Ascending aorta (tissue), 2 donors: ENCODE measurements at places on chromosomes 1 and 21.

DNA sequence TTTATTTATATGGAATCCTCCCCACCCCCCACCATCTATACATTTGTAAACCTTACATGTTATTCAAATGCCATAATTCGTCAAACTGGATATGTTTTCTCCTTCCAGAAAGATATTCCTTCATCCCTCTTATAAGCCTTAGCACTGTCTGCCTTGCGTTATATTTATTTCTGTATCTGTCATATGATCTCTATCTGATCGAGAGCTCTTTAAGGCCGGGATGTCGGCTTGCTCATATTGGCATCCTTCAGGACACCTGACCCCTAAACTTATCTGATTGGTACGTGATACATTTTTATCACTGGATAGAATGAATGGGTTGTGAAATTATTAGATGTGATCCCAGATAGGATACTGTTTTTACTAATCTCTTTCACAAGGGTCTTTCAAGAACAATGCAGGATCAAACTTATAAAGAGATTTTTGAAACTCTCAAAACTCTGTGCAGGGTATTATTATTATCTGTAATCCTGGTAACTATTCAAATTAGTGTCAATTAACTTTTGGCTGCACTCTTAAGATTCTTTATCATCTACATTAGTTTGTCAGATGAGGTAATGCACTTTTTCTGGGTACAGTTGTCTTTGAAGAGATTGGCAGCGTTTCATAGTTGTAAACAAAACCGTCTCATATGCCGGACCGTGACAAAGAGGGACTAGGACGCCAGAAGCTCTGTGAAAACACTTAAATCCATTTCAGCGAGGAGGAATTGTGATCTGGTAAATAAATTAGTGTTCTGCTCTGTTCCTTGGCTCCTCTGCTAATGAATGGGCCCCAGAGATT, 152.0 kb downstream of the KIF26B start:
- no peak for DNase-seq

DNA sequence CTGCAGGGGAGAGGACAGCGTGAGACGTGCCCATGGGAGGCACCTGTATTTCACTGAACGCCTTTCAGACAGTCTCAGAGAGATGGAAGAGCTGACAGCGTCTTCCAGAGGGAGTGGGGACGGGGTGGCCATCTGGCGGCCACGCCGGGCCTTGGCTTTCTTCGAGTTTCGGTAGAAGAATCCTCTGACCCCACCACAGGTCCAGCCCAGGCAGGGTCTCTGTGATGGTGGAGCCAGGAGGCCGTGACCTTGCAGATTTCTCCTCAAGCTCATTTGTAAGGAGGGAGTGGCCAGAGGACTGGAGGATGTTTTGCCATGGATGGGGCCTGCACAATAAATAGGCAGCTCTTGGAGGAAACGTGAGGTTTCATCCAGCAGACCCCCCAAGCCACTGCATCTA, 47.6 kb upstream of the ADARB1 start:
- DNase-seq, result no peak

- DNase-seq, result no peak
Measured at GRCh38 chr1:70091811-70092210, 113.6 kb downstream of the LRRC40 start.

GRCh38 chr1:15222653-15223303, 24.2 kb upstream of the FHAD1 start:
- no peak for DNase-seq

- no peak for DNase-seq
Measured at GRCh38 chr1:154159554-154159953, 4.7 kb upstream of the NUP210L start.

GRCh38 chr21:14361958-14362357, 21.0 kb downstream of the HSPA13 start:
- DNase-seq, result no peak

GRCh38 chr1:219391297-219391696, 217.6 kb downstream of the LYPLAL1 start:
- DNase-seq, result no peak

DNA sequence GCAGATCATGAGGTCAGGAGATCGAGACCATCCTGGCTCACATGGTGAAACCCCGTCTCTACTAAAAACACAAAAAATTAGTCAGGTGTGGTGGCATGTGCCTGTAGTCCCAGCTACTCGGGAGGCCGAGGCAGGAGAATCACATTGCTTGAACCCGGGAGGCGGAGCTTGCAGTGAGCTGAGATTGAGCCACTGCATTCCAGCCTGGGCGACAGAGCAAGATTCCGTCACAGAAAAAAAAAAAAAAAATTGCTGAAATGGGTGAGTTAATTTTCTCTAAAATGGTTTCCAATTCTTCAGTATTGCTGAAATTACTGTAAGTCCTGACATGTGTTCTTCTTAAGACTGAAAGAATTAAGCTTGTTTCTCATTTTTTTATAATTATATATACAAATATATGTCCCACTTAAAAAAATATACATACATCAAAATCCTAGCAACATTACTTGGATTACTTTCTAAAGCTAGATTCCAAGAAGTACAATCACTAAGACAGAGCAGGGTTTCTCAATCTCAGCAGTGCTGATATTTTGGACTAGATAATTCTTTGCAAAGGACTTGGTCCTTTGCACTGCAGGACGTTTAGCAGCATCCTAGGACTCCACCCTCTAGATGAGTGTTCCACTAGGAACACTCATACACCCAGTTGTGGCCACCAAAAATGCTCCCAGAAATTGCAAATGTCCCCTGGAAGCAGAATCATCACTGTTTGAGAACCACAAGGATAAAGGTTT, 24.8 kb downstream of the ZNHIT6 start:
- no peak for DNase-seq

GRCh38 chr1:29832936-29833335, 596.6 kb downstream of the PTPRU start:
- no peak for DNase-seq

GRCh38 chr1:68675336-68675735, 178.5 kb upstream of the DEPDC1 start:
- no peak for DNase-seq

GRCh38 chr21:34307991-34308532, 55.7 kb upstream of the KCNE2 start:
- no peak for DNase-seq

- DNase-seq, result no peak
Measured at GRCh38 chr1:89631816-89632656, 884 bp upstream of the LRRC8C start.

DNA sequence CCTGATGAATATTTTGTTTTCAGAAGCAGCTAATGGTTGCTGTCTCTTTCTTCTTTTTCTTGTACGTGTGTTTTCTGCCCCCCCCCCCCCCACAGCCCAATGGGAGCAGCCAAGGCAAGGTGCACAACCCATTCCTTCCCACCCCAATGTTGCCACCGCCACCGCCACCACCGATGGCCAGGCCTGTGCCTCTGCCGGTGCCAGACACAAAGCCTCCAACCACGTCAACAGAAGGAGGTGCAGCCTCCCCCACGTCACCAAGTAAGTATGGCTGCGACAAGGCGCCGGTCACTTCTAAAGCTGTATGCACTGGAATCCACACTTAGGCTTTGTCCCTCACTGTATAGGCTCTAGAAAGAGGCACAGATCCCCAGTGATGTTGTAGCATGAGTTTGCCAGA, 318.5 kb downstream of the TM2D1 start:
- no peak for DNase-seq

- no peak for DNase-seq
Measured at GRCh38 chr1:35111106-35111505, 31.9 kb downstream of the ZMYM1 start.

- no peak for DNase-seq
Measured at GRCh38 chr1:190277107-190277506, 200.6 kb downstream of the BRINP3 start.

DNA sequence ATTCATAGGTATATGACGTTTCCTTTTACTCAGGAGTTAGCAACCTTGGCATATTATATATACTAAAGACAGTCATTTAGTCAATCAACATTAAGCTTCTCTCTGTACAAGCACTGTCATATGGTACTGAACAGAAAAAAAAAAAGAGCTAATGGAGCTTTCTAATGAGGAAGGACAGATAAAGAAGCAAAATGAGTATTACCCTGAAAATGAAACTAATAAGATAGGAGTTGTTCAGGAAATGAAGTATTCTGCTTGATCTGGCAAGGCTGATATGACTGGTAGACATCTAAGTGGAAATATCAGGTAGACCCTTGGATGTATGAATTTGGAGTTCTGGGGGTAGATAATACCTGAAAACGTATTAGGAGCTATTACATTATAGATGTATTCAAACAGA, 4.3 kb upstream of the IKBKE start:
- DNase-seq, result no peak

- no peak for DNase-seq
Measured at GRCh38 chr1:156826630-156827029, 10.0 kb upstream of the SH2D2A start.

- no peak for DNase-seq
Measured at GRCh38 chr1:163509114-163509513, 187.4 kb downstream of the NUF2 start.

DNA sequence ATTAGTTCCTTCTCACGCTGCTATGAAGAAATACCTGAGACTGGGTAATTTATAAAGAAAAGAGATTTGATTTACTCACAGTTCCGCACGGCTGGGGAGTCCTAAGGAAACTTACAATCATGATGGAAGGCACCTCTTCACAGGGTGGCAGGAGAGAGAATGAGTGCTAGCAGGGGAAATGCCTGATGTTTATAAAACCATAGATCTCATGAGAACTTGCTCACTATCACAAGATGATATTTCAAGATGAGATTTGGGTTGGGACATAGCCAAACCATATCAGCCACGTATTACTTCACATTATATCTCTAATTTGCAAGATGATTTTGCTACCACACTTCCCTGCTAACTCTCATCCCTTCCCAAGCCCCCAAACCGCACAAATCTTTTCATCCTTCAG, 9.1 kb downstream of the MNDA start:
- no peak for DNase-seq

GRCh38 chr1:44851308-44851707, 8.3 kb upstream of the PTCH2 start:
- DNase-seq, result no peak

- DNase-seq, result no peak
Measured at GRCh38 chr1:160741612-160742348, 2.7 kb downstream of the SLAMF7 start.

DNA sequence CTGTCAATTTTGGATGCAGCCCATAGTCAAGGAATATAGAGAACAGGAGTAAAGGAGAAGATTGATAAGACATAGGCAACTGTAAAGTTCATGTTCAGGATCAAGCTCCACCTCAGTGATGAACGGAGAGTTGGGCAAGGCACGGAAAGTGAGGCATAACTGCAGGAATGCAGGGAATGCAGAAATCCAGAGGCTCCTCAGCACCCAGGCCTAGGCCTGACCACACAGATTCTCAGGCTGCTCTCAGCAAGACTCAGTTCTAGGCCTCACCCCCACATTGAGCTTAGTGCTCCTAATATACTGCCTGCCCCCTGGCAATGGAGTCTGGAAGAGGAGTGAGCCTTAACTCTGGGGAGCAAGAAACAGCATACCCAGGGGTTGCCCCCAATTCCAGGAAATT, 36.3 kb upstream of the S1PR1 start:
- DNase-seq, result no peak

- no peak for DNase-seq
Measured at GRCh38 chr1:215055281-215055935, 27.1 kb upstream of the KCNK2 start.

DNA sequence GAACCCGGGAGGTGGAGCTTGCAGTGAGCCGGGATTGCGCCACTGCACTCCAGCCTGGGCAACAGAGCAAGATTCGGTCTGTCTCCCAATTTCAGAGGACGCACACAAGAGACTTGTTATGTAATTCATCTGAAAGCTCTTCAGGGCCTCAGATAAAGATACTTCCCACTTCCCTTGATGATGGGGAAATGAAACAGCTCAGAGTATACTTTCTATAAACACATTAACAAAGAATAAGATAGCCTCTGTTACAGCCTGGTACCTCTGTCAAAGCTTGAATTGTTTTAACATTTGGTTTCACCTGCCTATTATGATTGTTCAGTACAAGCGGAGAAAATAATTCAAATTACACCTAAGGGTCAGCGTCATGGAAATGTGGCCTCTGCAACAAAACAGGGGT, 622.9 kb upstream of the ADGRL4 start:
- no peak for DNase-seq
